ENCODE measurements at places on chromosomes 6 and 20.

DNA sequence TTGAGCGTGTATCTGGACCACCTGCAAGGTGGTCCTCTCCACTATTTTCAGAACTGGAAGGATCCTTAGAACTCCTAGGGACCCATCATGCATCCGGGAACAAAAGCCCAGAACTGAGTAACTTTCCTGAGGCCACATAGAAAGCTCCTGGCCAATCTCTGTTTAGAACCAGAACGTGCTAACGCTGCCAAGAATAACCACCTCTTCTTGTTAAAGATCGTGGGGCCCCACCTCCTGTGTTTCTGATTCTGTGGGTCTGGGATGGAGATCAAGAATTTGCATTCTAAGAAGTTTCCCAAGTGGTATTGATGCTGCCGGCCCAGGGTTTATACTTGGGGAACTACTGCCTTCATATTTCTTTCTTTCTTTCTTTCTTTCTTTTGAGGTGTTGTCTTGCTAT is 13.3 kb downstream of the CD40 start:
- DNase-seq, result no peak

DNA sequence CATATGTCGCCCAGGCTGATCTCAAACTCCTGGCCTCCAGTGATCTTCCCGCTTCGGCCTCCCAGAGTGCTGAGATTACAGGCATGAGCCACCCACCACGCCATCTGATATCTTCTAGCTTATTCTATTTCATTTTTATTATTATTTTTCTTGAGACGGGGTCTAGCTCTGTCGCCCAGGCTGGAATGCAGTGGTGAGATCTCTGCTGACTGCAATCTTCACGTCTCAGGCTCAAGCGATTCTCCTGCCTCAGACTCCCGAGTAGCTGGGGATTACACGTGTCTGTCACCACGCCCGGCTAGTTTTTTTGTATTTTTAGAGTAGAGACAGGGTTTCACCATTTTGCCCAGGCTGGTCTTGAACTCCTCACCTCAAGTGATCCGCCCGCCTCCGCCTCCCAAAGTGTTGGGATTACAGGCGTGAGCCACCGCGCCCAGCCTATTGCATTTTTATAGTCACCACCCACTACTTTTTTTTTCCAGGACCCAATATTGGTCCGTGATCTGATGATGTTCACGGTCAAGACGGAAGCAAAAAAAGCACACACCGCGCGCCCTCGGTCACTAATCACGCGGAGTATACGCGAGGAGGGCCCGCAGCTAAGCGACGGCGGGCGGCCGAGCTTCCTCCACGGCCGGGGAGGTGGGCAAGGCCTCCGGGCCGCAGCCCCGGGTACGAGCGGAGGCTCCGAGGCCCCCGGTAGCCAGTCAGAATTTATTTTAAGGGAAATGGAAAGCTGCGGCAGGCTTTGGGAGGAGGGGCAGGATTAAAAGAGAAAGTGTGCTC is 1.1 kb upstream of the LSM14B start:
- no peak for DNase-seq

- DNase-seq, result no peak
These were observed 195.5 kb downstream of the EYA4 start for GRCh38 chr6:133436652-133437051.

GRCh38 chr20:49729780-49730179 is 16.1 kb upstream of the B4GALT5 start:
- DNase-seq, result no peak

GRCh38 chr6:132405143-132405915 is 4.1 kb upstream of the MOXD1 start:
- no peak for DNase-seq

DNA sequence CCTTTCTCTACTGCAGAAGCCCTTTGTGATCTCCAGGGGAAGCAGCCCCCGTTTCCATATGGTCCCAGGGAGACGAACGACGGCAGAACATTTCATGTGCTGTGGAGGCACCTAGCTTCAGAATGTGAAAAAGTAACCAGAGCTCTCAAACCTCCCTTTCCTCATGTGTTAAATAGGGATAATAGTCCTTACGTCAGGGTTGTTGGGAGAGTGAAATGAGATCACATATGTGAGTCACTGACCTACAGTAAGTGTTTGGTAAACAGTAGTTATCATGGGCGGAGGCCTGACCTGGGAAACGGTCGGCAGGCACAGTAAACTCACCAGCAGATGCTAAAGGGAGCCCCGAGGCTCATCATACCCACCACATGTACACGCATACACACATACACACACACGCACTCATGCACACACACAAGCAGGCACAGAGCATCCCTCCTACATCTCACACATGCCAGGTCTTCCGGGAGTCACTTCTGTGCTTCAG is 89.7 kb downstream of the LY86 start:
- DNase-seq, result peak; percentile 96

GRCh38 chr20:57288651-57289277 is 22.3 kb upstream of the BMP7 start:
- no peak for DNase-seq

GRCh38 chr6:106461084-106461483 is 100.6 kb downstream of the CRYBG1 start:
- peak; percentile 82 for DNase-seq

GRCh38 chr6:31407699-31408098 is 4.3 kb downstream of the MICA start:
- DNase-seq, result no peak

GRCh38 chr6:90406142-90406794 is 109.6 kb upstream of the BACH2 start:
- DNase-seq, result no peak

GRCh38 chr20:24720957-24721356 is 228.1 kb upstream of the CST7 start:
- peak; percentile 89 for DNase-seq

DNA sequence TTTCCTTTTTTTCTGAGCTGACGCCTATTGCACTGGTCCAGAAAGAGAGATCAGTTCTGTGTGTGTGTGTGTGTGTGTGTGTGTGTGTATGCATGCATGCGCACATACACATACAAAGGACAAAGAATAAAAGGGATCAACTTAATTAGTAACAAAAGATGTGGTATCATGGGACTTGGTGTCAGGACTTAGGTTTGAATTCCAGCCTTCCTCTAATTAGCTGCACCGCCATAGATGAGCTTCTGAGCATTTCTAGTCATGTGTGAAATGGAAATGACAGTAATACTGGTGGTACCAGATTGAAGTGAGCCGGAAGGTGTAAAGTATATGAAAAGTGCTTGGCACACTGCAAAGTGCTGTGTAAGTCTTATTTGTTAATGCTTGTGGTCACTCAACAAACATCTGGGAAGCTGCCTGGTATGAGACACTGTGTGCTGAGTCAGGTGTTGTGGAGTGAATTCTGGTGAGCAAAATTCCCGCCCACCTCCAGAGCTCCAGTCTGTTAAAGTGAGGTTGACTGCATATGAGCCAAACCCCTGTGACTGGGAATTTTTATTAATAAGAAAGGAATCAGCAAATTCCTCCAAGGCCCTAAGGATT is 12.4 kb downstream of the DAAM2 start:
- no peak for DNase-seq

- DNase-seq, result no peak
These were observed 11.3 kb upstream of the ZNF335 start for GRCh38 chr20:45983279-45983743.

- peak; percentile 33 for DNase-seq
These were observed 2.3 kb upstream of the EEF1A2 start for GRCh38 chr20:63500902-63501817.

DNA sequence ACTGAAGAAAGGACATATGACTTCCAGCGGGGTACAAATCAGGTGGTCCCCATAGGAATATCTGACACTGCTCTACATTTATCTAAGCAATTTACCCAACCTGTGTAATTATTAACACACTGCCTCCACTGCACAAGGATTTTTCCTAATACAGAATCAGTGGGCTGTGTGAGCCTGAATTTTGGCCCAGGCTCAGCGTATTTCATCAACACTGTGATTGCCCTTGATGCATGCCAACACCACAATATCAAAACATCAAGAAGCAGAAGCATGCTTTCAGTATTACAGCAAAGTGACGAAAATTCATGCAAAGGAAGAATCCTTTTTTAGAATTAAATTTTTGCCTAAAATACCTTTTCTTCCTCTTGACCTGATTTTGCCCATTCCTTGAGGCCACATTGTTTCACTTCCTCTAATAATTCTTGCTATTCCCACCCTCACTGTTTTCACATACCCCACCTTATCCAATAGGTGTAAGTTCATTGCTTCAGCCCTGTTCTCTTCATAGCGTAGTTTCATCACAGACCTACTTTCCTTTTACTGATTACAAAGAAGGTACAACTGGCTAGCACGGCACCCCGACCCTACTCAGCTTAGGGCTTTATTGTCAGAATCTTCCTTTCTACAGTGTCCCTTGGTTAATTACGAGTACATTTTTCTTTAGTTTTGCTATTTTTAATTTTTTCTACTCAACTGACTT is 83.7 kb upstream of the PTCHD4 start:
- DNase-seq, result peak; percentile 81

DNA sequence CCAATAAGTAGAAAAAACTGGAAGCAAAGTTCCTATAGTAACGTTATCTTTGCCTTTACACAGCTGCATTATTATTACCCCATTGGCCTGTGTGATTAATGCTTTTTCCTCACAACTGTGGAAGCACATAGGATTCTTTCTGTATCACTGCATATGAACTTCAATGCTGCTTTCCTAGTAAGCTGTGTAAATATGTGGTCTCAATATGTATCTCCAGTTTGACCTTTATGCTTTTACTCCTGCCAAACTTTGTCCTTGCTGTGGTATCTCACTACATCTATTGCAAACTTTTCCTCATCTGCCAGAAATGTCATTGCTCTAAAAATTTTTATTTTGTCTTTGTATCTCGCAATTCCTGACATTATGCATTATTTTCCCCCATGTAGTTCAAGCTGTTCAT is 168.6 kb downstream of the ZFAND3 start:
- no peak for DNase-seq

- DNase-seq, result no peak
These were observed 79.5 kb downstream of the CDH4 start for GRCh38 chr20:61331543-61331942.

- peak; percentile 92 for DNase-seq
These were observed 78.0 kb downstream of the TRMT11 start for GRCh38 chr6:126064257-126064747.

- DNase-seq, result peak; percentile 97
These were observed 30.0 kb upstream of the AKIRIN2 start for GRCh38 chr6:87731818-87732661.

DNA sequence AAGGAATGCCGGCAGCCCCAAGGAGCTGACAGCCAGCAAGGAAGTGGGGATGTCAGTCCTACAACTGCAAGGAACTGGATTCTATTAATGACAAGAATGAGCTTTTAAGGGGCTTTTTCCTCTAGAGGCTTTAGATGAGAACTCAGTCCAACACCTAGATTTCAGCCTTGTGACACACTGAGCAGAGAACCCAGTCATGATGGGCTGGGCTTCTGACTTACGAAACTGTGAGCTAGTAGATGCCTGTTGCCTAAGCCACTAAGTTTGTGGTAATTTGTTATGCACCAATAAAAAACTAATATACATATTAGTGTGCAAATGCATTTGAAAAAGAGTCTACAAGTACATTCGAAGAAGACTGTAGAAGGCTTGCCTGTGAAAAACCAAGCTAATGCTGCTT is 263.3 kb downstream of the SOX4 start:
- DNase-seq, result no peak

DNA sequence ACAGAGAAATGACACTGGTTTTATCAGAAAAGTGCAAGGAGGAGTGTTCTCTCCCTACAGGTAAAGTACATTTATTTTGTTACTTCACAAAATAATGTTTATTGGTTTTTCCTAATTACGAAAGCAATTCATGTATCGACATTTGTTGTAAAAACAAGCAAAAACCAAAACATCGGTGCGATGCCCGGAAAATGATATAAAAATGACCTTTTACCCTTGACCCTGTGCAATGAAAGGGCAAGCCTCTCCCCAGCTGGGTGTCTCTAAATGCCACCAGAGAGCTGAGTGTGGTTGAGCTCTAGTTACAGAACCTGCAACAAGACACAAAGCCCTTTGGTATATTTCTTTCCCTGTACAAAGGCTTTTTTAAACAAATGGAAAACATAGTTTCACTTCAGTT is 65.4 kb downstream of the CD164 start:
- no peak for DNase-seq

DNA sequence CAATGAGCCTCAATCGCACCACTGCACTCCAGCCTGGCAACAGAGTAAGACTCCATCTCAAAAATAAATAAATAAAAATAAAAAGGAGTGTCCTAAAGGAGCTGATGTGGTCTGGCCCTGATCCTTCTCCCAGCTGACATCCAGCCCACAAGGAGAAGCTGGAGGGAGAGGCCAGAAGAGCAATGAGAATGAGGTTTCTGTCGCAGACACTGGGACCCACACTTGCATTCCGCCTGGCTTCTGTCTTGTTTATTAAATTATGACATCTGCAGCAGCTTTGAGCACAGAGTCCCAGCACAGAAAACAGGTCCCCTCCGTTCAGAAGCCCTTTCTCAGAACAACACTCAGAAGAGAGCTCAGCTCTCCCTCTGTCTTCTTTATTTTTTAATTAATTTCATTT is 10.3 kb upstream of the E2F1 start:
- DNase-seq, result no peak

GRCh38 chr6:16166871-16167608 is 38.2 kb downstream of the MYLIP start:
- DNase-seq, result no peak

GRCh38 chr6:124396361-124396760 is 565.9 kb upstream of the RNF217 start:
- DNase-seq, result no peak

DNA sequence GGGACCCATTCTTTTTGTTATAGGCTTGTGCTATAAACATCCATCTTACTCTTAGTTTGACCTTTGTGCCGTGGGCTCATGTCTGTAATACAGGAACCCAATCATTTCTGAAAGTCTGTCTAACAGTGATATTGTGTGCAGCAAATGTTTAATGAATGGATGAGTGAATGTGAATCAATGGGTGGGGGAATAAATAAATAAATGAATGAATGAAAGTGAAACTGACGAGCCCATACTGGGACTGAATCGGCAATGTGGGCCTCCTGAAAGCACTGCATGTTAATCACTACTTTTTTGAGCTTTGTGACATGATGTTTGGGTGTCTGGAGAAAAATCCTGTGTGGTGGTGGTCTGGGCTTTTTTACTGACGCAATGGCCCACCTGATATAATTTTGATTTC is 175.0 kb downstream of the GMPR start:
- DNase-seq, result peak; percentile 70

GRCh38 chr20:54174457-54175175 is 830 bp upstream of the CYP24A1 start:
- DNase-seq, result no peak

DNA sequence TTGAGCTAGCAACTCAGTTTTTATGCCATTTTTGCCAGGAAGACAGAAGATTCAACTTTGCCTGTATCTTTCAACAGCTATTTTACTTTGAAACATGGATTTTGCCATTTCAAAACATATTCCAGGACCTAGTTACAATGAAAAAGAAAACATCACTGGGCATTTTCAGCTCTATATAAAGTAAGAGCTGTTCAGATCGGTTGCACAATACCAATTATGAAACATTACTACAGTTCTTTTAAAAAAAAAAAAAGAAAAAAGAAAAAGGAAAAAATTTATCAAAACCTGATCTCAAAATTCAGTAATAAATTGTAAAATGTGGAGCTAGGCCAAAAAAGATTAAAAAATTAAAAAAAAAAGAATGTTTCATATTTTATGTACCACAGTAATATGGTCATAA is 15.6 kb downstream of the BCLAF1 start:
- DNase-seq, result no peak

GRCh38 chr6:30880698-30881252 is 3.5 kb upstream of the DDR1 start:
- peak; percentile 86 for DNase-seq
